Glutamatergic neuron (in vitro differentiated cells): ENCODE measurements at places on chromosomes 4 and X. TPM values are rescaled to one million over a fixed set of nuclear protein-coding genes. Genes with fewer than 3 reads are reported as not detected.

GRCh38 chr4:14958436-14958835 is 43.8 kb upstream of the CPEB2 start:
- no peak overlapping the region for H3K4me3 ChIP-seq
- H3K27ac ChIP-seq, result no peak overlapping the region
- H3K4me1 ChIP-seq, result no peaks in the 10 kb centered on the region
- no peak for DNase-seq
- H3K36me3 ChIP-seq, result no peaks in the 10 kb centered on the region
- H3K27me3 ChIP-seq, result no peaks in the 10 kb centered on the region

GRCh38 chr4:107011312-107011711 is 24.8 kb downstream of the DKK2 start:
- no peak for DNase-seq
- no peak overlapping the region for H3K27ac ChIP-seq
- no peaks in the 10 kb centered on the region for H3K4me1 ChIP-seq
- H3K36me3 ChIP-seq, result no peaks in the 10 kb centered on the region
- H3K4me3 ChIP-seq, result no peak overlapping the region

GRCh38 chrX:71637253-71637618 is 18.9 kb upstream of the CXCR3 start:
- no peaks in the 10 kb centered on the region for H3K36me3 ChIP-seq
- DNase-seq, result no peak
- H3K4me1 ChIP-seq, result peaks cover 8% of the 10 kb centered on the region
- no peaks in the 10 kb centered on the region for H3K27me3 ChIP-seq
- no peak overlapping the region for H3K27ac ChIP-seq

DNA sequence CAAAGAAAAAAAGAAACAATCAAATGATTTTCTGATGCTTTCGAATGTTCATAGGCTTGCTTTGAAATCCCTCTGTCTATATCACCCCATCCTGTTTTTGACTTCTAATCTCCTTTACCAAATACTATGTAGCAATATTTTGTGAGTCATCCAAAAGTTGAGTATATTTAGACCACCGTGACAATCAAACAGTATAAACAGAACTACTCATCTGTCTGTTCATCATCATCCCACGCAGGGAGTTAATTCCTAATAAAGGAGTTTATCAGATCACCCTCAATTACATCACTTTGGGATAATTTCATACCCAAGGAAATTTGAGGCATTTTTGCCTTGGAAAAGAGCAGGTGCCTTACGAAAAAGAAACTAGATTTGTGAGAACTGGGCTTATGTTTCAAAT is 212.9 kb downstream of the CBR4 start:
- H3K27ac ChIP-seq, result no peak overlapping the region
- H3K4me1 ChIP-seq, result no peaks in the 10 kb centered on the region
- no peak overlapping the region for H3K4me3 ChIP-seq
- DNase-seq, result no peak
- no peaks in the 10 kb centered on the region for H3K27me3 ChIP-seq

DNA sequence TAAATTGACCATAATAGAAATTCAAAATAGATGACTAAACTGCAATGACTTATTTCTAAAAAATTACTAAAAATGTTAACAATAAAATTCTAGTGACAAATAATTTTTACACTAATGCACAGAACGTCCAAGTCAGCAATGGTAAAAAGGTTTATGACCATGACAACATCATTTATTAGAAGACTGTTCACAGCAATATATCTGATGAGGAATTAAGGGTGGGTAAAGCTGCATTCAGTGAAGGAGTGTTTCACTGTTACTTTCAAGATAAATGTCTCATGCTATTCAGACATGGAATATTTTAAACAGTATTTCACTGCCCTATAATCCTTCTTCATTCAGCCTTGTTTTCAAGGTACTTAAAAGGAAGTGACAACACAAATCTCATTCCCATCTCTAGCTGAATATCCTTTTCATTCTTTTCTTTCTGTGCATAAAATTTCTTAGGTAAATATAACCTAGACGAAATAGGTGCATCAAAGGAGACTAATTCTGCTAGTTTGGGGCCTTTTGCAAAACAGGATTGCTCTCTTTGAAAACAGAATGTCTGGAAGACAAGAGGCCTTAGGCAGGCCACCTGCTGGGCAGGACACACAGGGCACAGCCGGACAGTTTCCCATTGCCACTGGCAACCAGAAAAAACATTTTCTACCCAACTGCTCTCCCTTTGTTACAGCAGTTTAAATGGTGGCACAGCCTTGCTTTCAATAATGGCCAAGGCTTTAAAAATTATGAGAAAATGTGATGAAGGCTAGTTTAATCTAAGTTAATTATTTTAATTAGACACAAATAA is 600.3 kb downstream of the SPRY1 start:
- no peaks in the 10 kb centered on the region for H3K4me1 ChIP-seq
- peak; percentile 28 for DNase-seq
- peaks cover under 1% of the 10 kb centered on the region for H3K27me3 ChIP-seq

DNA sequence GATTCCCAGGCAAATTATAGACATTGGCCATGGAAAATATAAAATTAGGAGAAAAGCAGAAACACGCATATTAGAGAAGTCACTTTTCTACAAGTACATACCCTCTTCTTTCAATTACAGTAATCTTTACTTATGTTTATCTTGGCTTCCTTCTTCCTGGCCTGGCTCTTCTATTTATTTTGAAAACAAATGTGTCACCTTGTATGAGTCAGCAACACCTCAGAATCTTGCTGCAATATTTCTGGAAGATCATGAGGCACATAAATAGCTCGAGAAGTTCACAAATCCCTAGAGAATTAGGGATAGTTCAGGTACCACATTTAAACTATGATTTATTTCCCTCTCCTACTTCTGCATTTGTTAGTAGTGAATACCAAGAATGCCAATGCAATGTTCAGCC is 124.6 kb downstream of the ANOS1 start:
- no peaks in the 10 kb centered on the region for H3K4me1 ChIP-seq
- no peak overlapping the region for H3K27ac ChIP-seq
- no peak for DNase-seq

DNA sequence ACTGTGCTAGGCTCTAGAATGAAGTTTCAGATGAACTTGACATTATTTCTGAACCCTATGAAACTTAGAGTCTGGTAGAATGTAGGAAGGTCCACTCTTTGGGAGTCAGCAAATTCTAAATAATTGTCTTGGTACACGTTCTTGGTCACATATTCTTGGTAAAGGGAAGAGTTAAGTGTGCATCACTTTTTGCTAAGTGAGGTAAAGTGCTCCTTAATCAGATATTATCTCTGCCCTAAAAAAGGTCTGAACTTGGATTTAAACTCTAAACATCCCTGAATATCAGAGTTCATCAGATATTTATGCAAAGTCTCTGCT is 7.2 kb downstream of the OCIAD2 start:
- peaks cover 7% of the 10 kb centered on the region for H3K36me3 ChIP-seq
- H3K27ac ChIP-seq, result no peak overlapping the region
- H3K4me3 ChIP-seq, result no peak overlapping the region
- no peaks in the 10 kb centered on the region for H3K4me1 ChIP-seq
- no peak for DNase-seq

- no peaks in the 10 kb centered on the region for H3K4me1 ChIP-seq
- DNase-seq, result no peak
- no peaks in the 10 kb centered on the region for H3K36me3 ChIP-seq
- H3K27ac ChIP-seq, result no peak overlapping the region
- no peaks in the 10 kb centered on the region for H3K27me3 ChIP-seq
Measured at GRCh38 chr4:102843273-102843672, 15.9 kb upstream of the UBE2D3 start.

Gene XAGE1B
- total RNA-seq, result not detected

Gene FREM3
- total RNA-seq, result not detected

Gene CSN1S1
- not detected for total RNA-seq

Gene FAM156B
- 11.8 TPM for total RNA-seq

Gene MTHFD2L
- 14.0 TPM for total RNA-seq

Gene RIPPLY1
- total RNA-seq, result not detected
